Stimulated activated CD4-positive, alpha-beta T cell treated with anti-CD3 and anti-CD28 coated beads, Interleukin-4, amount 100 ng/mL, for 24 hours (primary cell): ENCODE measurements at places on chromosomes 4 and X.

DNA sequence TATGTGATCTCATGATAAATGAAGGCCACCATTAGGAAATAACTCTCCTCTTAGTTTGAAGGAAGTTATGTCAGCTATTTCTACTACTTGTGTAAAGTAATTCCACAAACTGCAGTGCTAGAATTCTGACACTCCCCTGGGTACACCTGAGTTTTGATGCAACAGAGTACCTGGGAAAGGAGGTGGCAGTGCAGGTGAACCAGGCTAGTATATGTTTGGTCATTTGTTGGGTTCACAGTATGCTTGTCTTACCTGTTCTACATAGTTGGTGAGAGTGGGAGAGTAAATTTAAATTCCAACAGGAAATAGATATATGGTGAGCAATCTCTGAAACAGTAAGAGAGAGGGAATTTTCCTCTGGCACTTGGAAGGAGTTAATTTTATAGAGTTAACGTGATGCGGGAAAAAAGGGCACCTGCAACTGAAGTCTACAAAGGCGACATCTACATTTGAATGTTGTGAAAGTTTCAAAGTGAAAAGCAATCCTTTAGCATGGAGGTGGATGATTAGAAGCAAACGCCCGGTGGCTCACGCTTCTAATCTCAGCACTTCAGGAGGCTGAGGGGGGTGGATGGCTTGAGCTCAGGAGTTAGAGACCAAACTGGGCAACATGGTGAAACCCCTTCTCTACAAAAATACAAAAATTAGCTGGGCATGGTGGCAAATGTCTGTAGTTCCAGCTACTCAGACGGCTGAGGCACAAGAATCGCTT lies 8.3 kb upstream of the SLC10A6 start:
- DNase-seq, result no peak

GRCh38 chrX:150038986-150039599 lies 100.8 kb upstream of the EOLA2 start:
- DNase-seq, result no peak

- no peak for DNase-seq
Observed at GRCh38 chr4:20430259-20430941, 178.7 kb downstream of the SLIT2 start.

DNA sequence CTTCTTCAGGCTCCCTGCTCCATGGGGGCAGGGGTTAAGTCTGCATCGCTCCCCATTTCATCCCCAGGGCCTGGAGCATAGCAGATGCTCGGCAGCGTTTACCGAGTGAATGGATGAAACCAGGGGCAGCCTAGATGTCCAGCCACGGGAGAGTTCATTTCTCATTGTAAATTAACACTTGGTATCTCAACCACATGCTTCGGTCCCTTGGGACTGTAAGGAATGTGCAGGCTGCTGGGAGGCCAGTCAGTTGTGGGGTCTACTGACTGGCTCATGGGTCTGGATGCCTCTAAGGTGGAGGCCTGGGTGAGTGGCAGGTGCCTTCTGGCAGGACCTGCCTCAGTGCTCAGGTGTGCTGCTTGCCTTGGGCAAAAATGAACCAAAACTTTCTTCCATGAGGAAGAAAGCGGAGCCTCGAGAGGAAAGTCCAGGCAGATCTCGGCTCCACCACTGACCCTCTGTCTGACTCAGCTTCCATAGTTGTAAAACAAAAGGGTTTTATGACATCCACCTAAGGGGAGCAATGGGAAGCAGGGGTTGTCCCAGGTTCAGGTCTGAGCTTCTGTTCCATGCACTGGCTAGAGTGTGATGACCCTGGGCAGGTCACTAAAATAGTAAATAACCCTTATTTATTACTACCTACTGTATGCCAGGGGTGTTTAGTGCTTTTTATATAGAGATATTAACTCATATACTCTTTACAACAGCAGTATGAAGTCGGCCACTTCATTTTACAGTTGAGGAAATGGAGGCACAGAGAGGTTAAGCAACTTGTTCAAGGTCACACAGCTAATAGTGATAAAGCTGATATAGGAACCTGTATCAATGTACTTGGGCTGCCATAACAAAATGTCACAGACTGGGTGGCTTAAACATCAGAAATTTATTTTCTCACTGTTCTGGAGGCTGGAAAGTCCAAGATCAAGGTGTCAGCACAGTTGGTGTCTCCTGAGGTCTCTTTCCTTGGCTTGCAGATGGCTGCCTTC lies 144.3 kb upstream of the STX18 start:
- DNase-seq, result no peak

DNA sequence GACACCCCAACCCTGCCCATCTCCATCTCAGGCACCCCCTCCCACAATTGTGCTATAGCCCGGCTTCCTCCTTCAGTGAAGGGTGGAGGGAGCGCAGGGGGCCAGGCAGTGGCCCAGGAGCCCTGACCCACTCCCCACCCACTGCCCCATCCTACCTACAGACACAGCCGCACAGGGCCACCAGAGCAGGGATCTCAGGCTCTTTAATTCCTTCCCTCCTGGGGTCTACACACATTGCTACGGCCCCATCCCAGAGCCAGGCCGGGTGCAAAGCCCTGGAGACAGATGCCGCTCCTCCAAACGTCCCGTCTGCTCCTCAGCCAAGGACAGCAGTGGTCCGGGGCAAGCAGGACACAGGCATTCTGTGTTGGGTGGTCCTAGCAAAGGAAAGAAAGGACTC lies 12.8 kb upstream of the DUSP9 start:
- DNase-seq, result no peak

- DNase-seq, result no peak
Observed at GRCh38 chr4:20126906-20127305, 124.8 kb upstream of the SLIT2 start.

DNA sequence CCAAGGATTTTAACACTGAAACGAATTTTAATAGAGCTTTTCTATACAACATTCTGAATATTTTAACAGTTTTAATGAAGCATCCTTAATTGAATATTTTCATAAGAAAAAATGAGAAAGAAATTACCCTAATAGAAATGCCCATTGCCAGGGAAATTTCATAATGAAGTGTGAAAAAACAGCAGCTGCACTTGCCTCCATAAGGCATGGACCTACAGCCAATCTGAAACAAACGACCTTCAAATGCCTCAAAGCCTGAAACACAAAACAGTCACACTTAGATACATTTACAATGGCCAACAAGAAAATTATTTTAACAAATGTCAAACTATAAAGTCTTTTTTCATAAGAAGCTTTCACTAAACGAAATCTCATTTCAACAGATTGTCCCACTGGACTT lies 74.4 kb downstream of the SLC9B1 start:
- DNase-seq, result no peak
